Upper lobe of right lung (tissue), 1 donor: ENCODE measurements at places on chromosomes 12 and 14.

- H3K4me1 ChIP-seq: no peaks in the 10 kb centered on the region
- H3K27me3 ChIP-seq: no peaks in the 10 kb centered on the region
- H3K27ac ChIP-seq: no peak overlapping the region
- H3K36me3 ChIP-seq: no peaks in the 10 kb centered on the region
- DNase-seq: no peak
These were observed 98.1 kb downstream of the WIF1 start for GRCh38 chr12:65022960-65023359.

DNA sequence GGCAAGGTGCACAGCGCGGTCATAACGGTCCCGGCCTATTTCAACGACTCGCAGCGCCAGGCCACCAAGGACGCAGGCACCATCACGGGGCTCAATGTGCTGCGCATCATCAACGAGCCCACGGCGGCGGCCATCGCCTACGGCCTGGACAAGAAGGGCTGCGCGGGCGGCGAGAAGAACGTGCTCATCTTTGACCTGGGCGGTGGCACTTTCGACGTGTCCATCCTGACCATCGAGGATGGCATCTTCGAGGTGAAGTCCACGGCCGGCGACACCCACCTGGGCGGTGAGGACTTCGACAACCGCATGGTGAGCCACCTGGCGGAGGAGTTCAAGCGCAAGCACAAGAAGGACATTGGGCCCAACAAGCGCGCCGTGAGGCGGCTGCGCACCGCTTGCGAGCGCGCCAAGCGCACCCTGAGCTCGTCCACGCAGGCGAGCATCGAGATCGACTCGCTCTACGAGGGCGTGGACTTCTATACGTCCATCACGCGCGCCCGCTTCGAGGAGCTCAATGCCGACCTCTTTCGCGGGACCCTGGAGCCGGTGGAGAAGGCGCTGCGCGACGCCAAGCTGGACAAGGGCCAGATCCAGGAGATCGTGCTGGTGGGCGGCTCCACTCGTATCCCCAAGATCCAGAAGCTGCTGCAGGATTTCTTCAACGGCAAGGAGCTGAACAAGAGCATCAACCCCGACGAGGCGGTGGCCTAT is 875 bp downstream of the HSPA2 start:
- no peak for DNase-seq
- no peak overlapping the region for H3K27ac ChIP-seq
- H3K27me3 ChIP-seq: no peaks in the 10 kb centered on the region
- H3K4me3 ChIP-seq: peak overlapping the region; percentile 79
- peaks cover 6% of the 10 kb centered on the region for H3K4me1 ChIP-seq

DNA sequence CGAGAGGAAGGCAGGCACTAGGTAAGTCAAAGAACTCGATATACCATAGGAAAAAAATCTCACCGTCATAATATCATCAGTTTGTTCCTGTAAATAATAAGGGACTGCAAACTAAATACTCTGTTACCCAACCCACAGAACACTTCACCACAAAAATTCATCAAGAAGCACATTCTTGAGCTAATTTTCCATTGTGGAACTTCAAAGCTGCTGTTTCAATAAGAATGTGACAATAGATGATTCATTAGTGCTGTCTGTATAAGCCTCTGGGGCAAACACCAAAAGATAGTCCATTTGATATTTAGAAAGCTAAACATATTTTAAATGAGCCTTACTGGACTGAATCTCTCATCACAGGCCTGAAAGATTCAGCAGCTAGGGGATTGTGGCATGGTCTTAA is 219.4 kb downstream of the KSR2 start:
- H3K27me3 ChIP-seq: no peaks in the 10 kb centered on the region
- no peaks in the 10 kb centered on the region for H3K36me3 ChIP-seq
- H3K4me3 ChIP-seq: no peak overlapping the region
- no peaks in the 10 kb centered on the region for H3K4me1 ChIP-seq

GRCh38 chr12:122979908-122980182 is 636 bp upstream of the ARL6IP4 start:
- peak overlapping the region; percentile 90 for H3K27ac ChIP-seq
- H3K4me1 ChIP-seq: peaks cover 68% of the 10 kb centered on the region
- H3K4me3 ChIP-seq: peak overlapping the region; percentile 98
- H3K27me3 ChIP-seq: no peaks in the 10 kb centered on the region
- H3K36me3 ChIP-seq: peaks cover 5% of the 10 kb centered on the region

- H3K4me3 ChIP-seq: no peak overlapping the region
- no peaks in the 10 kb centered on the region for H3K27me3 ChIP-seq
- DNase-seq: no peak
- peaks cover 19% of the 10 kb centered on the region for H3K36me3 ChIP-seq
- H3K27ac ChIP-seq: no peak overlapping the region
These were observed 12.9 kb downstream of the NYNRIN start for GRCh38 chr14:24411443-24412389.

GRCh38 chr12:95057424-95057823 is 16.0 kb downstream of the NR2C1 start:
- H3K36me3 ChIP-seq: peaks cover 70% of the 10 kb centered on the region
- no peak overlapping the region for H3K27ac ChIP-seq
- H3K4me1 ChIP-seq: no peaks in the 10 kb centered on the region
- H3K27me3 ChIP-seq: no peaks in the 10 kb centered on the region

- no peak overlapping the region for H3K27ac ChIP-seq
- no peak for DNase-seq
These were observed 52.9 kb upstream of the SCN8A start for GRCh38 chr12:51538149-51538548.
